ENCODE measurements at places on chromosomes 4 and X.

GRCh38 chr4:168811786-168812651 is 198.0 kb downstream of the CBR4 start:
- DNase-seq: no peak

DNA sequence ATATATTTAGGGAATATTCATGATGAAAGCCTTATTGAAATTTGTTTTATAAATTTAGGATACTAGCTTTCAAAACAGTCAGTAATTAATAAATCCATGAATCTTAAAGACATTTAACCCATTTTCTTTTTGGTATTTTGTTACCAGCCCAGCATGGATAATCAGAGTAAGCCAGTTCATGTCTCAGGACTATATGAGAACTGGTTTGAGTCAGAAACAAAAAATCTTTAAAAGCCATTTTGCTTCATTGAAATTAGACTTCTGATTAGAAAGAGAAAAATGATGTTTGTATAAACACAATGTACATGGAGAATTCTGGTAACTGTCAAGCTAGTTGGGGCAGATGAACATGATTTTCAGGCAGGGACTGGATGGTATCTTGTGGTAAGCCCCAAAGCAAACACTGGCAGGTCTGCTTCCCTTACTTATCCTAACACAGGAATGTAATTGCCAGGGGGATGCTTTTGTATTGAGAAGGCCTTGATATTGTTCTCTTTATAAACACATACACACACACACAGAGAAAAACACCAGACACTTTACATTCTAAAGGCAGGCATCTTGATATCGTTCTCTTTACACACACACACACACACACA is 9.4 kb downstream of the ARHGAP10 start:
- no peak for DNase-seq

DNA sequence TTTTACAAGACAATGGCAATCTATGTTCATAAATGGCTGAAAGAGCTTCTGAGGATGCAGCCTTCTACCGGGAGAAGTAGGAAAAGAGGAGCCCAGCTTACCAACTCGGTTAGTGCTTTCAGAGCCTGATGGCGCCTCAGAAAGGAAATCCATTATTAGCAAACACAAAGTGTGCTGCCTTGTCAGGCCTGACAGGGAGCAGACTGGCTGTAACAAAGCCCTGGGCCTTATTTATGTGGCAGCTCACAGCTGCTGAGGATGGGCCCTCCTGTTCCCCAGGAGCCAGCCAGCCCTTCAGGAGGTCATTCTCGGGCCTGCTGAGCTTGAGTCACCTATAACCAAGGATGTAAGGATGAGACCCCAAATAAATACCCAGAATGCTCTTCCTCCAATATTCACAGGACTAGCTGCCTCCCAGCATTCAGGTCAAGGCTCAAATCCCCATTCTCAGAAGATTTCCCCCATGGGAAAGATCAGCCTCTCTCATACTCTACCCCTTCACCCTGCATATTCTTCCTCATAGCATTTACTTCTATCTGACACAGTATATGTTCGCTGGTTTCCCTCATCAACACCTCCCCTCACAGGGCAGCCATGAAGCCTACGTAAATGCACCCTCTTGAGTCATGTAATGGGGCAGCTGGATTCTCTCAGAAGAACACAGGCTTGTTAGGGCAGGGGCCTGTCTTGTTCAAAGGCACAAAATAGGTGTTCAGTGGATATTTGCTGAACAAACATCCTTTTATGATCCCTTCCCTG is 227.0 kb upstream of the RASGEF1B start:
- DNase-seq: no peak

GRCh38 chr4:99088023-99088449 is 552 bp downstream of the ADH5 start:
- no peak for DNase-seq

- DNase-seq: no peak
Measured at GRCh38 chrX:18983666-18984380, at the start of gene PHKA2. Gene PHKA2, minus strand, starts transcription at chrX:18984114. Its CDS starts 182 bp downstream, at chrX:18983932.

All from GM18507 (cell line).